Activated naive CD4-positive, alpha-beta T cell (primary cell): ENCODE measurements at places on chromosomes 7 and 10.

GRCh38 chr7:135932131-135932530, 45.0 kb downstream of the MTPN start:
- DNase-seq: no peak

DNA sequence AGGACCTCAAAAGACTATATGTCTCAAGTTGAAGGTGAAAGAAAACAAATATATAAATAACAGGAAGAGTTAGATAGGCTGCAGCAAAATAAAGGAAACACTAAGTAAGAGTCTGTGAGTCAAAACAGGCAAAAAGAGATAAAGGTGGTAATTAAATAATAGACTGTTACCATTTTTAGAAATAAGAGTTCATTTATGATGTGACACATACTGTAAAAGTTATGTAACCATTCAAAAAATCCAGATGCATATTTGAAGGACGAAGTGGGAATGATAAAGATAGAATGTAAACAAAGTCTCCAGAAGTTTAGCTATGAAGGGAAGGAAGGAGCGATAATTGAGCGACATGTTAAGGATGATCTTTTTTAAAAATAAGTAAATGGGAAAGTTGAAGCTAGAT, 50.5 kb downstream of the HECTD2 start:
- no peak for DNase-seq

DNA sequence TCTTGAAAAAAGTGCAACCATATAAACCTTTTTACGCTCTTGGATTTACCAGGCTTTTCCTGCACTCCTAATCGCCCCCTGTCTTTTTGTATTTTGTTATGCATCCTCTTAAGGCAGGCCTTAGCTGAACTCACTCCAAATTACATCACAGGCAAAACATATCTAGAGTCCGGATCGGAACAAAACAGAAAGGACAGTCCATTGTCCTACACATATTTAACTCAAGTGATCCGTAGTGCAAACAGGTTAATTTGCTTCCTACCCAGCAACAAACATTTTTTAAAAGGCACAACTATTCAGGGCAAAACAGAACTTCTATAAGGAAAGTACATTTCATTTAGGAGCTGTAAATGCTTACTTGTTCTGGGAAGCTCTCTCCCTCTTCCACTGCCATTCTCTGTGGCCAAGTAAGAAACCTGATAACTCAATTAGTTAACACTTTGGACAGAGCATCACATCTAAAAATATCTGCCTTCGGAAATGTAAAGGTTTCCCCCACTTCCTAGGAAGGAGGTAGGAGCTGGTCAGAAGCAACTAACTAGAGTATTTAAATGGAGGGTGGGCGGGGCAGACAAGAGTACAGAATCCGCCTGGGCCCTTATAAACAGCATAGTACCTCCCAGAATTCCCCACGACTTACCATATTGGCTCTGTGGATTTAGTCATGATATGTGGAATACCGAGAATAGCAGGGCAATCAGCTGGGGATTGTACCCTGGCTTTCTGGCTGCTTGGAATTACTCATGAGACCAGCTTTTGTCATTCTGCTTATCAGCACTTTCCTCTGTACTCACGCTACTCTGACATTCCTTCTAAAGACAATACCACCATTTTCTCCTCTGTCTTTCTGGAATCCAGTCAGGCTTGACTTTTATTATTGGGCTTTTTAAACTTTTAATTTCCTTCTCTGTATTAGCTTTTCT, 89.5 kb downstream of the ANK3 start:
- DNase-seq: no peak

GRCh38 chr7:6121141-6121540, 90.0 kb downstream of the ANKRD61 start:
- DNase-seq: no peak

DNA sequence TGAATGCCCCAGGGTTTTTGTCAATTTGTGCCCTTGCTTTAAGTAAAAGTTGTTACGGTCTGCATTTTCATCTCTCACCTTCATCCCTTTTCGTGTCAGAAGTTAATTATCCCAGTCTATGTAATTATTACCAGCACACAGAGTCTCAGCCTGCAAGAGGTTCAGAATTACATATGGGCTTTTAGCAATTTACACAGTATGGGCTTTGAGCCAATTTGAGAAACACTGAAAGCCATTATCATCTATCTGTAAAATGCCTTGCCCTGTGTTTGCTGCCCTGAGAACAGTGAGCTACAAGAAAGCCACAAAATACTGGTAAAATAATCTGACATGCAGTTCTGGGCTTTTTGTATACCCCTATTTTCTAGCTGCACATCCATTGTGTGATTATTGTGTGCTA, 125.6 kb upstream of the STEAP4 start:
- no peak for DNase-seq

DNA sequence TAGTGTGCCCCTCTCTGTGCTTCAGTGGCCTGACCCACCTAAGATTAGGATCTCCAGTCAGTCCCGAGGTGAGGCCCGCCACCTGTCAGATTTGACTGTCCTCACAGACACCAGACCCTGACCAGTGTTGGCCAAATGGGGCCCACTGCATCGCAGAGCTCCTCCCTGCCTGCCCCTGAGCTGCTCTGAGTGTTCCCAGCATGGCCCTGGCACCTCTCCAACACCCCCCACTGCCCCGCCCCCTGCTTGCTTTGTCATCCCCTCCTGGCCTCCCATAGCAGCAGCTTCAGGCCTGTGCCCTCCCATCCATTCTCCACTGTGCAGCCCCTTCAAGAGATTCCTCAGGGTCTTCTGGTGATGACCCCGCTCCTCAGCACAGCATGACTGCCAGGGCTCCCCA, 67.6 kb downstream of the C10orf120 start:
- DNase-seq: no peak

GRCh38 chr10:62543571-62544355, 169.6 kb downstream of the ZNF365 start:
- no peak for DNase-seq

DNA sequence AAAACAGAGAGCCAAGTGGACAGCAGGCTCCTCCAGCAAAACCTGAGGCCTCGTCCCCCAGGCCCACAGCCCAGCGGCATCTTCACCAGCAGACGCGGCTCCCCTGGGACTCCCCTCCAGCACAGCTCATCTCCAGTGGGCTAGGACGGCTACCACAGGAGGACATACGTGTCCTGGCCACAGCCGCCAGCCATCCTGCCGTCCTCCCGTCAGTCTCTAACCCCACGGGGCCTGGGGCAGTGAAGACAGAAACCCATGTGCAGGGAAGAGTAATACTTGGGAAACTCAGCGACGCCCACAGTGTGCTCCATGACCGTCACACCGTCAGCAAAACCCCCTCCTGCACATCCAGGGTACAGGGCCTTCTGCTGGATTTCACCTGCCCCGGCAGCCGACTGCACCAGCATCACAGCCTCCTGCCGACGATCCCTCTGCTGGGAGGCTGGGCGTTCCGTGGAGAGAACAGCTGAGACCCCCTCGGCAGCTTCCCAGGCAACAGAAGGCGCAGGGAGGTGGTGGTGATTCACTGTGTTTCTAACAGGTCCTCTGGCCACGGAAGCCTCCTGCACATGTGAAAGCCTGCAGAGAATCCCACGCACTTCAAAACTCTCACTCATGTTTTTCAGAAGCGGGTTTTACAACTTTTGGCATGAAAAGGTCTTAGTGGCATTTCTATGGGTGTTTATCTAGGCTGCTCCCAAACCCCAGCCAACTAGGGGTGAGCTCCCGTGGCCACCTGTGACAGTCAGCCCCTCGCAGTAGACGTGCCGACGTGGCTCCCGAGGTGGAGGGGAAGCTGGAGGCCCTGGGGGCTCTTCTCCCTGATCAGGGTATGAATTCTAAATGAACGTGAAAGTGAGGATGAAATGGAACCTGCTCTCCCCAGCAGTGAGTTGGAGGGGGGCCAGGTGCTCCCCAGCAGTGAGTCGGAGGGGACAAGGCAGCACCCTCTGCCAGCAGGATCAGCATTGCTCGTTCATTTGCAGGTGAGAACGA, 513.5 kb downstream of the PTPRN2 start:
- DNase-seq: no peak

DNA sequence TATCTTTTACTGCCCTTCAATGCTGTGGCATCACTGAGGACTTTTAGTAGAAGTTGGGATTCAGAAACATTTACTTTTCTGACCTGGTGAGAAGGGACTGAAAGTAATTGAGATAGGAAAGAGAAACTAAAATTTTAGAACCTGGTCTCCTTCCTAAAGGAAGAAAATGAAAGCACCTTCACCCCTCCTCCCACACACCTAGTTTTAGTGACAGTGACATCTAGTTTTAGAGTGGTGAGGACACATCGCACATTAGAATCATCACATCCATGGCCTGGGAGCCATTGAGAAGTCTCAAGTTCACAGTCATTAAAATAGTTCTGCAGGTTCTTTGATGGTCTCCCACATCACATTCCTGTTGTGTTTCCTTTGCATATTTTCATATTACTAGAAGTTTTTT, 16.1 kb downstream of the TAS2R41 start:
- DNase-seq: no peak

DNA sequence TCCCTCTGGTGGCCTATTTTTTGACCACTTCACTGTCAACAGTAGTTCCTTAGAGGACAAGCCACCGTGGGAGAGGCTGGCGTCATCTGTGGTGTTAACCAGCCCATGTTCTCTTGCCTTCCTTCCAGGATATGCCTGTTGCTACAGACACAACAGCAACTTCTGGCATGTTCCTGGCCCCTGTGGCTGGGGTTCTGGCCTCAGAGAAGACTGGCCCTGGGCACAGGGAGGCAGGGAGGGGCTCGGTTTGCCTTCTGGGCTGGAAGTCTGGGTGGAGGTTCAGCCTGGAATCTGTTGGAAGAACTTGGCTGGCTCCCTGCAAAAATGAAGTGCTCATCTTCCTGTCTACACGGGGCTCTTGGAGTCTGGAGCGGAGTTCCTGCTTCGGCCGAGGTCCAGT, 25.7 kb downstream of the GOLGA7B start:
- no peak for DNase-seq

DNA sequence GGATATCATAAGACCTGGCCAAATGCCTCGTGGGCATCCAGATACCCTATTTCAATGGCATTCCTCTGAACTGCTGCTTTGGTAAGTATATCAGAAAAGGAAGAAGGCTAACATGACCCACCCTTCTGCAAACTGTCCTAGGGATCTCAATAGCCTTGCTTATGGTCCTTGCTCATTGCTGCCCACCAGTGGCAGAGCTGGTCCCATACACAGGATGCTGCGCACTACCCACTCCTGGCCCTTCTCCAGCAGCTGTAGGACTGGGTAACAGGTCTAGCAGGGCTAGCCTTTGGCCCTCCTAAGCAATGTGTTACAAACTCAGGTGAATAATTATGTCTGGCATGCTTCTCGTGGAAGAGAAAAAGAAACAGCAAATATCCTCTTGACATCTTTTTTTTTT, 72.5 kb downstream of the C10orf90 start:
- DNase-seq: no peak

GRCh38 chr7:45112648-45113047, 1.2 kb upstream of the TBRG4 start:
- DNase-seq: no peak

DNA sequence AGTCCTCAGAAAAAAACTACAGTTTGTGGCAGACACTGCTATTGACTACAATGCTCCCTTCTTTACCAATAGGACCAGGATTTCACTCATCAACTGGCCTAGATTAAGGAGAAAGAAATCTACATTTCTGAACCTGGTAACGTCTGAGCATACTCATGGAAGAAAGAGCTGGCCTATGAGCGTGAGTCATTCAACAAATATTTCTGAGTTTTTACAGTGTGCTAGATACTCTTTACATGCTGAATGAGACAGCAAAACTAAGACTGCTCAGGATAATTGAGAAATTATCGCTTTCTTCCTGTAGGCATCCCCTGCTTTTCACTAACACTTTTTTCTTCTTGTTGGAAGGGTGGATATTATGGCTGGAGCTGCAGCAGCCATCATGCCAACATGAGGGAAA, 609.7 kb downstream of the TNS3 start:
- DNase-seq: no peak

DNA sequence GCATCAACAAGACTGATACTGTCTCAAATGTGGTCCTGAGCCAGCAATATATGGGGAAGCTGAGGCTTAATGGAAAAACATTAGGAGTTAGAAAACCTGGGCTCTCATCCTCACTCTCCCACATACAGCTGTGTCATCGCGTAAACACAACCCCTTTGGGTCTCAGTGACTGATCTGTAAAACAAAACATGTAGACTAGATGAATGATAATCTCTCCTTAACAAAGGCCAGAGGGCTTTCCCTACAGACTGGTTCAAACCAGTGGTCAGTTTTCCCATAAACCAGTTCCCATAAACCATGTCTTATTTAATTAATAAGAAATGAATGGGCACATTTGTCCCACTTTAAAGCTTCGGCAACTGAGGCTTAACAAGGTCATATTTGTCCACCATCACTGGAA, 48.1 kb downstream of the OSBPL3 start:
- no peak for DNase-seq

- no peak for DNase-seq
These were observed 59.6 kb upstream of the NXPH1 start for GRCh38 chr7:8373851-8374250.

DNA sequence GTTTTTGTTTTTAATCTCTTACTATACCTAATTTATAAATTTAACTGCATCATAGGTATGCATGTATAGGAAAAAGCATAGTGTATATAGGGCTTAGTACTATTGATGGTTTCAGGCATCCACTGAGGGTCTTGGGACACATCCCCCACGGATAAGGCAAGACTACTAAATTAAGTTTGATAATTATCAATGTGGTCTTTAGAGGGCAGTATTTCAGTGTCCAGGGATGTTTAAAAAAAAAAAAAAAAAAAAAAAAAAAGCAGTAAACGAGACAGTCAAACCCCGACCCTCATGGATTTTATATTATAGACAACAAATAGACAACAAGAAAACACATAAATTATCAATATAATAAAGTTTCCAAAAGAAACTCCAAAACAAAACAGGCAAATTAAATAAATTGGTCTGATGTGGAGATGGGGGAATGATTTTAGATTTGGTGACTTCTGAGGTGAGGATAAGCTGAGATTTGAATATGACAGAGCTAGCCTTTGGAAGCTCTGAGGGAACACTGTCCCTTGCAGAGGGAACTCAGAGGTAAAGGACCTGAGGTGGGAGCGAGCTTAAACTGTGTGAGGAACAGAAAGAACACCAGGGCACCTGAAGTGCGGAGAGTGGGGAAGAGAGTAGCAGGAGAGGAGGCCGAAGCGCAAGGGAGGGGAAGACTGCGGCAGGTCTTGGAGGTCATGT, 14.8 kb downstream of the ACSM6 start:
- DNase-seq: no peak

- no peak for DNase-seq
These were observed 73.7 kb downstream of the WDFY4 start for GRCh38 chr10:48758411-48758810.

DNA sequence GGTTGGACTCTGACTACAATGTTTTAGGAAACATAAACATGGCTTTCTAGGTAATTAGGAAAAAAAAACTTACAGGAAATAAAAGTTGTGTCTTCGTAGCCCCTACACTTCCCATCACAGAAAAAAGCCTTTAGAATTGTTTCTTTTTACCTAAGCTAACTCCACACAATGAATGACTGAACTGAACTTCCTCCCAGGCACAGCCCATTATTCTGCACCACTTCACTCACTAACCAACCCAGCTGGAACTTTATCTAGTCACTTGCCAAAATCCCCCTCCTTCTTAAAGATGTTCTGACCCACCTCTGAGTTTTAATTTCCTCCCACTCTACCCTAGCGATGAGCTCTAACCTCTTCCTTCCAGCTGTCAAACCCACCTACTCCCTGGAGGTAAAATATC, 91.7 kb upstream of the MEOX2 start:
- DNase-seq: no peak

- DNase-seq: no peak
These were observed 104.0 kb downstream of the JCAD start for GRCh38 chr10:29955329-29955935.

GRCh38 chr10:58733436-58733835, 220.8 kb downstream of the BICC1 start:
- DNase-seq: no peak

GRCh38 chr10:9605231-9605630, 1412.4 kb upstream of the CELF2 start:
- DNase-seq: no peak
